ENCODE measurements at places on chromosomes 5 and 9.

- no peak for DNase-seq
These were observed 8.3 kb upstream of the CFAP95 start for GRCh38 chr9:69812068-69813000.

GRCh38 chr9:115369322-115369957 is 251.5 kb upstream of the TNC start:
- DNase-seq: no peak

DNA sequence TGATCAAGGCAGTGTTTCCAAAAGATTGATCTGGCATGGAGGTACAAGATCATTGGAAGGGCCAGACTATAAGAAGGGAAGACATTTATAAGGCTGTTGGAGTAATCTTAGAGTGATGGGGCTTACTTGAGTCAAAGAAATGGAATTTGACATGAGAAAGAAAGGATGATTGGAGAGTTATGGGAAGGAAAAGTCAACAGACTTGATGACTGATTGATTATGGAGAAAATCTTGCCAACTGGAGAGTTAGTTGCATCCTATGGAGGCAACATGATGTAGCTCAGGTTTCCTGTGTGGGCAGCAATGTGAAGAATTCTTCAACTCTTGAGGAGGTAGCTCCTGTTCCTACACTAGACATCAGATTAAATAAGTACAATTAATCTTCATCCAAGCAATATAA is 10.9 kb upstream of the MAST4 start:
- DNase-seq: no peak

- no peak for DNase-seq
These were observed 475.2 kb downstream of the CDK5RAP2 start for GRCh38 chr9:120104771-120105170.

DNA sequence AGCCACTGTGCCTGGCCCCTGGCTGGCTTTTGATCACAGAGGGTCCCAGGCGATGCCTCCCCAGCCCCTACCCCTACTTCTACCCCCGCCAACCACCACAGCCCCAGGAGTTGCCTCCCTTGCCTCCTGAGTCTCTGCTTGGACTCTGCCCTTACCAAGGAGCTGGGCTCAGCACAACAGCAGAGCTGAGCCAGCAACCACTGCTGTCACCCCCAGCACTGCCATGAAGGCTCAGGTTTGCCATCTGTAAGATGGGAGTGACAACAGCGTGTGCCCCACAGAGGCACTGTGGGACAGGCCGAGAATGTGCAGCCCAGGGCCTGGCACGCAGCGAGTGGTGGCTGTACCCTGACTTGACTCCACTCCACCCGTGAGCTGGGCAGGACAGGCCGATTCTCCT is 63.1 kb upstream of the ASS1 start:
- DNase-seq: no peak

- DNase-seq: no peak
These were observed 2.4 kb downstream of the CHMP5 start for GRCh38 chr9:33267151-33267767.

GRCh38 chr5:10536511-10536910 is 27.4 kb upstream of the ANKRD33B start:
- no peak for DNase-seq

Measured in hippocampal formation (tissue), 2 donors.